ENCODE measurements at places on chromosomes 6 and 20. TPM values are rescaled to one million over a fixed set of nuclear protein-coding genes. Genes with fewer than 3 reads are reported as not detected.

DNA sequence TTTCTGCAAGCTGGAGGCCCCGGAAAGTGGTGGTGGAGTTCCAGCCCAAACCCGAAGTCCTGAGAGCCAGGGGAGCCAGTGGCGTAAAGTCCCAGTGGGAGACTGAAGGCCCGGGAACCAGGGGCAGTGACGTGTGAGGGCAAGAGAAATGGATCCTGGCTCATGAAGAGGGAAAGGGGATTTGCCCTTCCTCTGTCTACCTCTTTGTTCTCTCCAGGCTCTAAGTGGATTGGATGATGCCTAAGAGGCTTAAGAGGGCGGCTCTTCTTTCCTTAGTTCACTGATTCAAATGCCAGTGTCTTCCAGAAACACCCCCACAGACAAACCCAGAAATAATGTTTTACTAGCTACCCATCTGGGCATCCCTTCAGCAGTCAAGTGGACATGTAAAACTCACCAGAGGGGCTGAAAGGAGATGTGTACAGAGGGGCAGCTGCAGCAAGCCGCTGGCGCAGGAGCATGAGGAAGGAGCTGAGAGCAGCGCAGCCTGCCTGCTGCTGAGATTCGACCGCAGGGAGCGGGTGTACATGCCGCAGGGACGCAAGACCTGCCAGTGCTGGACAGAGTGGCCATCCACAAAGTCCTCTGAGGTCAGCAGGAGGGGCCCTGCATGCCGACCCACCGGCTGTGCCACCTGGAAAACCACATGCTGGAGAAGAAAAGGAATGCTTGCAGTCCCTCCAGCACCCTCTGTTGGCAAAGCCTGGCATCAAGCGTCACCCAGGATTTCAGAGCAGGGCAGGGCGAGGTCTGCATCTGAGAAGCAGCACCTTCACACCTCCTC lies 29.5 kb downstream of the CDYL start:
- no peaks in the 10 kb centered on the region for H3K27me3 ChIP-seq
- DNase-seq, result peak; percentile 48
- H3K4me3 ChIP-seq, result no peak overlapping the region
- H3K4me1 ChIP-seq, result peaks cover 3% of the 10 kb centered on the region

DNA sequence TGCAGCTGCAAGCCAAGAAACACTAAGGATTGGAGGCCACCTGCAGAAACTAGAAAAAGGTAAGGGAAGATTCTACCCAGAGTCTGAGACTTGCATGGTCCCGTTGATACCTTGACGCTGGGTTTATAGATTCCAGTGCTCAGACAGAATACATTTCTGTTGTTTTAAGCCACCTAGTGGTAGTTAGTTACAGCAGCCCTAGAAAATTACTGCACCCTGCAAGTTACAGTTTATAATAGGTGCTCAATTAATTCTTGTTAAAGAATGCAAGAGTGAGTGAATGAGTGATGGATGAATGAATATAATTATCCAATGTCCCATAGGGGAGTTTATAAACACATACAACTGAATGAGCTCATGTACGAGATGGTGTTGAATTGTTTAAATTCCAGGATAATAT lies 453.1 kb upstream of the SLC35B3 start:
- no peak overlapping the region for H3K27ac ChIP-seq
- no peaks in the 10 kb centered on the region for H3K27me3 ChIP-seq
- H3K4me3 ChIP-seq, result no peak overlapping the region
- DNase-seq, result no peak

GRCh38 chr6:4478098-4478497 lies 298.1 kb upstream of the CDYL start:
- no peaks in the 10 kb centered on the region for H3K36me3 ChIP-seq
- no peak for DNase-seq
- H3K27ac ChIP-seq, result no peak overlapping the region

DNA sequence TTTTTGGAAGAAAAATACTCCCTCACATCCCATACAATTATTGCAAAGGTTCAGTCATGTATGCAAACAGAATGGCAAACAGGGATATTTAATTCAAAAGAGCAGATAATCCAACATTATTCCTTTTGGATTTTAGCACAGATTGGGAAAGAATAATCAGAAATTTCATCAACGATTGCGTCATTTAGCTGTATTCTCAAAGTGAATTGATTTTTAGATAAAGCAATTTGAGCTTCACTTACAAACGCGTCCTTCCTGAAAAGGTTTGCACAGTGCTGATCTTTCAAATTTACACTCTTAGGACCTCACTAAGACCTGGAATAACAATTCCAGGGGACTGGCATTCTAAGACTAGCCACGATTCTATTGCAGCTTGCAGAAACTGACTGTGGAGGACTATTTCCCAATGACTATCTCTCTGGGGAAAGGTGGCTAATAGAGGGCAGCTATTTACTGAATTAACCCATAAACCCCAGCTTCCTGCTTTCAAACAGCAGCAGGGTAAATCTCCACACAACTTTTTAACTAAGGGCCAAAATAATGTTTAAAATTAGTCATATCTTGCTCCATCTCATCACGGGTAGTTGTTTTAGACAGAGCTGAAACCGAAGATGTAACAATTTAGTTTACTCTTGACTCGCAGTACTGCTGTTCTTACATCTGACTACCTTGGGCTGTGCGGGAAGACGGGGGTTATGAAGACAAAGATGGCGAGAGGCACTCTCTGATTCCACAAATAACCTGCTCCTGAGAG lies 131.2 kb upstream of the FAM184A start:
- no peaks in the 10 kb centered on the region for H3K36me3 ChIP-seq
- no peak overlapping the region for H3K27ac ChIP-seq
- DNase-seq, result peak; percentile 57
- no peaks in the 10 kb centered on the region for H3K4me1 ChIP-seq
- H3K27me3 ChIP-seq, result no peaks in the 10 kb centered on the region

GRCh38 chr6:156955494-156956183 lies 178.5 kb downstream of the ARID1B start:
- H3K4me3 ChIP-seq, result no peak overlapping the region
- DNase-seq, result no peak
- H3K36me3 ChIP-seq, result no peaks in the 10 kb centered on the region
- no peak overlapping the region for H3K27ac ChIP-seq

- no peaks in the 10 kb centered on the region for H3K36me3 ChIP-seq
- H3K4me1 ChIP-seq, result no peaks in the 10 kb centered on the region
- DNase-seq, result peak; percentile 6
- H3K27me3 ChIP-seq, result no peaks in the 10 kb centered on the region
- H3K27ac ChIP-seq, result no peak overlapping the region
- H3K4me3 ChIP-seq, result no peak overlapping the region
Measured at GRCh38 chr6:83153883-83154521, 39.1 kb downstream of the PGM3 start.

GRCh38 chr20:44662261-44662660 lies 10.8 kb upstream of the ADA start:
- H3K4me3 ChIP-seq, result no peak overlapping the region
- peaks cover 14% of the 10 kb centered on the region for H3K27me3 ChIP-seq
- no peaks in the 10 kb centered on the region for H3K36me3 ChIP-seq

DNA sequence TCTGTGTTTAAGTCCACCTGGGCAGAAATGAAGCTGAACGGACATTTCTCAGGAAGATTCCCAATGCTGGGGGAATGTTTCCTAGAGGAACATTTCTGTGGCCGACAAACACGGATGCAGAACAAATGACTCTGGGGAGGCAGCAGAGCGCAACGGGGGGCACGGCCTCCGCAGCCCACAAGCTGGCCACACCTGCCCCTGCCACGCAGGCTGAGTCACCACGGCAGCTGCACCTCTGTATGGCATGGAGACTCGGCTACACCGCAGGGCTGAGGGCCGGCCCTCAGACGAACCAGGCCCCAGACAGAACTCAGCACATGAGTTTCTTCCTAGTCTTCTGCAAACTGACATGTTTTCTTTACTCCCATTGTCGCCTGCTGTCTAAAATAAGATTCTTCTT lies 10.0 kb upstream of the PRR18 start:
- no peaks in the 10 kb centered on the region for H3K4me1 ChIP-seq
- DNase-seq, result no peak
- no peak overlapping the region for H3K27ac ChIP-seq
- no peak overlapping the region for H3K4me3 ChIP-seq
- peaks cover 2% of the 10 kb centered on the region for H3K36me3 ChIP-seq

DNA sequence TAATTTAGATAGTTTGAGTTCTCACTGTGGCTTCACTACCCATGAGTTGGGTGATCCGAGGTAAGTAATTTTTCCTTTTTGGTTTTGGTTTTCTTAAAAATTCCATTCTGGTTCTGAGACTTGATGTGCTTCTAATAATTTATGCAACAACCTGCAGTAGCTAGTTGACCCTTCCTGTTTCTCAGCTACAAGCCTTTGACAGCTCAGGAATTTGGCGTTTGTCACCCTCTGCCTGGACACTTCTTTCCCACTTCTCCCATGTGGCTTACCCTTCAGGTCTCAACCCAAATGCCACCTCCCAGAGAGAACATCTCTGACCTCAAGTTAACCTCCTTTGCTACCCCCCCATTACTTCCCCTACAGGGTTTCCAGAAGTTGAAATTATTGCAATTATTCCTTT lies 49.7 kb upstream of the TSHZ2 start:
- H3K4me1 ChIP-seq, result no peaks in the 10 kb centered on the region
- H3K4me3 ChIP-seq, result no peak overlapping the region
- H3K27ac ChIP-seq, result no peak overlapping the region
- H3K27me3 ChIP-seq, result no peaks in the 10 kb centered on the region

DNA sequence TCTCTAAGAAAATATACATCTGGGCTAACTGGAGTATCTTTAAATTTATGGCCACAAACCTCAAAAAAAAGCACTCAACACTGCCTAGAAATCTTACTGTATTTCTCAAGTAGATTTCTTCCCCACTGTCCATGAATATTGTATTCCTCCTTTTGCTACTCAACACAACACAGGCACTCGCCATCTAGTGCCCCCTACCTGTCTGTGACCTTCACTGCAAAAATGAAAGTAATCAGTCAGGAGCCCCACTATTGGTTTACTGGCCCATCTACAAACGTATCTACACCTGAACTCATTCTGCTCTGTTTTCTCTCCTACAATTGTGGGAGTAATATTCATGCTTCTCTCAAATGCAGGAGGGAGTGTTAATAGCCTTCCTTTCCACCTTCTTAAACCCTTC lies 58.3 kb downstream of the LY86 start:
- no peak overlapping the region for H3K27ac ChIP-seq
- H3K36me3 ChIP-seq, result no peaks in the 10 kb centered on the region
- no peaks in the 10 kb centered on the region for H3K4me1 ChIP-seq
- no peaks in the 10 kb centered on the region for H3K27me3 ChIP-seq
- DNase-seq, result no peak

- H3K4me1 ChIP-seq, result no peaks in the 10 kb centered on the region
- no peak overlapping the region for H3K4me3 ChIP-seq
- no peak overlapping the region for H3K27ac ChIP-seq
Measured at GRCh38 chr6:22570185-22570551, 802 bp downstream of the HDGFL1 start.

DNA sequence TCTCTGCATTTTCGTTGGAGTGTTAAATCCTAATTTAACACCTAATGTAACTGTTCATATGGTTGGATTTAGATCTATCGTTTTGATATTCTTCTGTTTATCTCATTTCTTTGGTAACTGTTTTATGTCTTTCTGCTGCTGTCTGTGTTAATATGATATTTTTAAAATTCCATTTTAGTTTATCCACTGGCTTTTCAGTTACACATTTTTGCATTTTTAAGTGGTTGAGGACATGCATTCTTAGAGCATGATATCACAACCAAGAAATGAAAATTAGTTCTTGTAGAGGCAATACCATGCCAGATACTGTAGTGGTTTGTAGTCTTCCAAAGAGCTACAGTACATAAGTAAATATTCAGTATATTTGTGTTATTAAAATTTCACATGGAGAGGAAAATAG lies 58.6 kb downstream of the LIN28B start:
- no peak overlapping the region for H3K27ac ChIP-seq
- H3K4me3 ChIP-seq, result no peak overlapping the region
- no peaks in the 10 kb centered on the region for H3K4me1 ChIP-seq
- no peaks in the 10 kb centered on the region for H3K27me3 ChIP-seq

GRCh38 chr6:15948930-15949900 lies 179.7 kb upstream of the MYLIP start:
- no peak overlapping the region for H3K4me3 ChIP-seq
- no peaks in the 10 kb centered on the region for H3K4me1 ChIP-seq
- H3K27me3 ChIP-seq, result no peaks in the 10 kb centered on the region
- no peaks in the 10 kb centered on the region for H3K36me3 ChIP-seq
- no peak overlapping the region for H3K27ac ChIP-seq

GRCh38 chr6:85241498-85242052 lies 208.3 kb upstream of the NT5E start:
- H3K27ac ChIP-seq, result no peak overlapping the region
- no peaks in the 10 kb centered on the region for H3K4me1 ChIP-seq
- H3K36me3 ChIP-seq, result no peaks in the 10 kb centered on the region
- H3K27me3 ChIP-seq, result no peaks in the 10 kb centered on the region

- peak; percentile 59 for DNase-seq
- H3K27ac ChIP-seq, result no peak overlapping the region
- peaks cover 2% of the 10 kb centered on the region for H3K4me1 ChIP-seq
- no peaks in the 10 kb centered on the region for H3K27me3 ChIP-seq
- H3K36me3 ChIP-seq, result no peaks in the 10 kb centered on the region
- no peak overlapping the region for H3K4me3 ChIP-seq
Measured at GRCh38 chr6:137933696-137934095, 66.6 kb downstream of the TNFAIP3 start.

- H3K4me1 ChIP-seq, result no peaks in the 10 kb centered on the region
- no peak overlapping the region for H3K27ac ChIP-seq
- H3K4me3 ChIP-seq, result no peak overlapping the region
- H3K27me3 ChIP-seq, result no peaks in the 10 kb centered on the region
- DNase-seq, result no peak
Measured at GRCh38 chr6:137658287-137658686, 164.1 kb upstream of the OLIG3 start.

PSORS1C2 gene
- total RNA-seq, result not detected

LY6G6D gene
- total RNA-seq, result not detected

NRSN1 gene
- not detected for total RNA-seq

ZNF343 gene
- total RNA-seq, result 15.0 TPM

BFSP1 gene
- 2.3 TPM for total RNA-seq
